ENCODE measurements at places on chromosomes 6 and 20. TPM values are rescaled to one million over a fixed set of nuclear protein-coding genes. Genes with fewer than 3 reads are reported as not detected.

DNA sequence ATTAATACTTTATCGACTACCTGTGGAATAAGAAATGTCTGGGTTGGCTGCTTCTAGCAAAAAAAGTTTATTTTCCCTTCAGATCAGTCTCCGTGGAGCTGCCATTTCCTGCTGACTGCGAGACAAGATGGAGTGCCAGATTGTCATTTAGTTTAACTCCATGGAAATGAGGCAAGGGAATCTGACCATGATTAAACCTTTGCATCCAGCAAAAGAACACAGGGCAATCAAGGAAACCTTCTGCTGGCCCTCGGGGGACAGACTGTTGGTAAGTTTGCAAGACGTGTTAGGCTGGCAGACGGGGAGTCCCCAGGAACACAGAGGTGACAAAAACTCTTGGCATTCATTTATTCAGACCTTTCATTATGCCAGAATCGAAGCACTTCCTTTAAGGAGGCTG is 52.2 kb upstream of the SPACA1 start:
- DNase-seq = no peak

GRCh38 chr6:111823831-111824607 is 49.2 kb downstream of the FYN start:
- no peak for DNase-seq

- no peak for DNase-seq
Observed at GRCh38 chr20:34629342-34629741, 47.5 kb downstream of the PIGU start.

Gene GJA10
- not detected for total RNA-seq

DNA sequence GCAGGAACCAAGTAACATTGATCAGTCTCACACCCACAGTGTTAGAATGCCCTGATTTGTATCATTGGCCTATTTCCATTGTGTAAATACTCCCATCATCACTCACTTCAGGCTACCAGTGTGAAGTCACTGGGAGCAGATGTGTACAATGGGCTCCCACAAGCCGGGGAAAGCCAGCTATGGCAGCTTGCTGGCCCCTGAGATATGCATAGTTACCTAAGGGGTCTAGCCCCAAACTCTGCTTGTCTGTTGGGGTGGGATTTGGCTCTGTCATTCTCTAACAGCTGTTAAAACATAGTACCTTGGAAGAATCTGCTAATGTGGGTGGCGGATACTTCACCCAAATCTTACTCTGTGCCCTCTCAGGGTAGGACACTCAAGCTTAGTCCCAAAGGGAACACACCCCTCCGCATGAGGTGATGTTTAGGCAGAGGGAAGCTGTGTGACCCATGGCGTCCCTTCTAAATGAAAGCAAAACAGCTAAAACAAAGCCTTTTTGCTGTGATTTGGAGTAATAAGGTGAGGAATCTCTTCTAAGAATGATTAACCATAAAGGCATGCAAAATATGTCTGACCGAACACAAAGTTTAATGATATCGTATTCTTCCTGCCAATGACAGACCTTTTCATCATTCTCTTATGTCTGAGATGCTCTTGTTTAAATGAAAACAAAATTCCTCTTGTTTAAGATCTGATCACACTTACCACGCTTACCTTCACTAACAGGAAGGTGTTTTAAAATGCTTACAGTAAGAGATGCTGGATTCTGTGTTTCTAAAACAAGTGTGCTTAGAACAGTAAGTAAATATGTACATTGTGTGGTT is 45.9 kb upstream of the PXDC1 start:
- no peak for DNase-seq

DNA sequence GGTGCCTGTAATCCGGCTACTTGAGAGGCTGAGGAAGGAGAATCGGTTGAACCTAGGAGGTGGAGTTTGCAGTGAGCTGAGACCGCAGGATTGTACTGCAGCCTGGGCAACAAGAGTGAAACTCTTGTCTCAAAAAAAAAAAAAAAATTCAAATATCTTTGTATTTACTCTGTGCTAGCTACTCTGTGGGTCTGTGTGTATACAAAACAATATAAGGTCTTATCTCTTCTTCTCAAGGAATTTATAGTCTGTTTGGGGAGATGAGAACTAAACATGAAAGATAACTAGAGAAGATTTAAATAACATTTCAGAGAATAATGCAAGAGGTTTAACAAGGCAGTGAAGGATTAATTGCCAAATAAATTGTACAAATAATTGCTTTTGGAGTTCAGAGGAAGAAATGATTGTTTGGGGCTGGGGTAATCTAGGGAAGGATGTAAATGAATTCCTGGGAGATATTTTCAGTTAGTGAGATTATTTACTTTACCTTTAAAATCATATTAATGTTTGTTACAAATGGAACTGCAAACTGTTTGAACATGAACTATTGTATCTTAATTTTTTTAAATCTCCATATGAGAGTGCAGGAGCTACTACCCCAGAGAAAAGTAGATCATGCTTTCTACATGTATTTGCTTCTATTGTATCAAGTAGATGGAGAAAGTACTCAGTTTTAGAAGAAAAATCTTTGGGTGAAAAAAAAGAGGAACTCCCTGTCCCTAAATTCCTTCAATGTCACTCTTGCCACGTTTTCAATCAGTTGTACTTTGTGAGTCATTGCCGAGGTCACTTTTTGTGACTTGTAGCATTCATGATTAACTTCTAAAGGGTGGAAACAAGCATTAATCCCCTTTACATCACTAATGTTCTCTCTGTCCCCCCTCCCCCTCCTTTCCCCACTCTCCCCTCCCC is 39.0 kb downstream of the NCOA3 start:
- DNase-seq = no peak
